ENCODE measurements at places on chromosomes 1 and 21.
A peak's percentile ranks its signal among the peaks of the same experiment; 100 is the strongest.

DNA sequence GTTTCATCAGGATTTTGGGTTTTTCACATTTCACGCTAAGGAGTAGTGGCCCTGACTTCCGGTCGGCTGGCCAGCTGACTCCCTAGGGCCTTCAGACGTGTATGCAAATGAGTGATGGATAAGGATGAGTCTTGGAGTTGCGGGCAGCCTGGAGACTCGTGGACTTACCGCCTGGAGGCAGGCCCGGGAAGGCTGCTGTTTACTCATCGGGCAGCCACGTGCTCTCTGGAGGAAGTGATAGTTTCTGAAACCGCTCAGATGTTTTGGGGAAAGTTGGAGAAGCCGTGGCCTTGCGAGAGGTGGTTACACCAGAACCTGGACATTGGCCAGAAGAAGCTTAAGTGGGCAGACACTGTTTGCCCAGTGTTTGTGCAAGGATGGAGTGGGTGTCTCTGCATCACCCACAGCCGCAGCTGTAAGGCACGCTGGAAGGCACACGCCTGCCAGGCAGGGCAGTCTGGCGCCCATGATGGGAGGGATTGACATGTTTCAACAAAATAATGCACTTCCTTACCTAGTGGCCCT lies 23.1 kb upstream of the TNFRSF1B start:
- no peak for DNase-seq

DNA sequence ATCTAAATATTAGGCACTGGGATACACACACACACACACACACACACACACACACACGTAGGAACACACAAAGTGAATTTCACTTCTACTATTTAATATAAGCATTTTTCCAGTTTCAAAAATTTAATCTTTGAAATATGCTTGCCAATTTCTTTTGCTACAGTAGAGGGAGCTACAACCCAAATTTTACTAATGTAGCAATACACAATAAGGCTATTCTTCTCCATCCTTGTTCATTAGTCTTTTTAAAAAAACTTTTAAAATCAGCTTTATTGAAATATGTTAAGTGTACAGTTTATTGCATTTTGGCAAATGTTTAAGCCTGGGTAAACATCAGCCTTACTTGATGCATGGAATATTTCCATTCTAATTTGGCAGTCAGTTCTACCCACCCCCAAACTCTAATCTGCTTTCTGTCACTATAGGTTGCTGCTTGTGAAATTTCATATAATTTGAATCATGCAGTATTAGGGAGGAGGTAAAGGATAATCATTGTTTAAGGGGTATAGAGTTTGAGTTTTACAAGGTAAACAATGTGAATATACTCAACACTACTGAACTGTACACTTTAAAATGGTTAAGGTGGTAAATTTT lies 93.0 kb upstream of the TENT5C start:
- peak; percentile 18 for DNase-seq

DNA sequence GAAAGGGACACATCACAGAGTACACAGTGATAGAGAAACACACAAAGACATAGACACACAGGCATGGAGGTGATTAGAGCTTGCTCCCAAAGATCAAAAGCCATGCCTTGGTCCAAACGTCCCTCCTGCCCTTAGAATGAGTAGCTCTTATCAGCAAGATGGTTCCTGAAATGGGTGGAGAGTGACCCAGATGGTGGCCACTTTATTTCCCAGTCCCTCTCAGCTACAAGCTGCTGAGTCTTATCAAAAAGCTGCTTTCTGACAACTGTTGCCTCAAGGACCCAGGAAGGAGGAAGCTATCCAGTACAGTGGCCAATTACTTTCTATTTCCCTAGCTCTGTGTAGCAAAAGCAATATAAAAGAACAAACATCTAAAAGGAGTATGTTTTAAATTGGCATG lies 7.7 kb upstream of the CLCA1 start:
- no peak for DNase-seq

GRCh38 chr1:33930346-33931110 lies 66.6 kb downstream of the HMGB4 start:
- no peak for DNase-seq

GRCh38 chr1:68745451-68745850 lies 248.6 kb upstream of the DEPDC1 start:
- peak; percentile 84 for DNase-seq

DNA sequence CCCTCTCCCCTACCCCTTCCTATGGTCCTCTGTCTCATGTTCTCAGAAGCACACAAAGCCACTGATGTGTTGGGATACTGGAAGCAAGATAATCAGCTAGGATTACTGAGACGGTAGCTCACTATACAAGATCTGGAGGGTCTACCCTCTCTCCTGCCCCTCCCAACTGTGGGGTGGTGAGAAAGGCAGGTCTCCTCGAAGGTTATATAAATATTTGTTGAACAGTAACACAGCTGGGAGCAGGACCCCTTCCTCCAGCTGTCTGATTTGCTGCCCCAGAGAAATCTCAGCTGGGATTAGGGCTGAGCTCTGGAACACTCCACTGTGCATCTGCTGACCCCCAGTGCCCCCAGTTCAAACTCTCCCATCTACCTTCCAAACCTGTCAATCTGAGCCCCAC lies 94.2 kb upstream of the IPO9 start:
- DNase-seq, result peak; percentile 35

- peak; percentile 75 for DNase-seq
These were observed 24.1 kb downstream of the SUSD4 start for GRCh38 chr1:223339861-223340260.
